ENCODE measurements at places on chromosomes 5 and 9. TPM values are rescaled to one million over a fixed set of nuclear protein-coding genes. Genes with fewer than 3 reads are reported as not detected.

- no peak for DNase-seq
Measured at GRCh38 chr5:126143622-126144021, 279.6 kb upstream of the GRAMD2B start.

UNC5A gene
- total RNA-seq: 0.21 TPM

- DNase-seq: no peak
Measured at GRCh38 chr5:58412932-58413331, 47.0 kb downstream of the PLK2 start.

DNA sequence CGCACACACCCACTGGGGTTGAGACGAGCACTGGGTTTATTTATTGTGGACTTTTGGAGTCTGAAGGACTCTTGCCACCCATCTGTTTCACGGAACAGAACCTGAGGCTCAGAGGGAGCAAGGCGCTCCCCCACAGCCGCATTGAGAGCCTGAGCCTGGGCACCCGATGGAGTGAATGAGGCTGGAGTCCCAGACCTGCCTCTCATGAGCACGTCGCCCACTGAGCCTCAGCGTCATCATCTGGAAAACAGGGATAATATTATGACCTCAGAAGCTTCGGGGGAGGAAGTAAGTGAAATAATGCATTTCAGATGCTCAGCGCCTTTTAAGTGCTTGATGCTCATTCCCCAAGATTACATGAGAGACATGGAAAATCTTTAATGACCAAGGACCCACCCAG, 5.5 kb downstream of the NEK6 start:
- no peak for DNase-seq

DNA sequence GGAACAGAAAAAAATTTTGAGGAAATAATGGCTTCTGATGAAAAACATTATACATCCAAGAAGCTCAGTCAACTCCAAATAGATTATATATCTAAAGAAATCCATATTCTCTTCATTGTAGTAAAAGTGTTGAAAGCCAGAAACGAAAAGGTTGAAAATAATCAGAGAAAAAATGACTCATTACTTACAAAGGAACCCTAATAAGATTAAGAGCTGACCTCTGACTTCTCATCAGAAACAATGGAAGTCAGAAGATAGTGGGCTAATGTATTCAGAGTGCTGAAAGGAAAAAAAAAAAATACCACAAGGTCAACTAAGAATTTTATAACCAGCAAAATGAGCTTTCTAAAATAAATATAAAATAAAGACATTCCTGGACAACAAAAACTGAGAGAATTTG, 60.0 kb downstream of the HSD17B4 start:
- DNase-seq: no peak

DNA sequence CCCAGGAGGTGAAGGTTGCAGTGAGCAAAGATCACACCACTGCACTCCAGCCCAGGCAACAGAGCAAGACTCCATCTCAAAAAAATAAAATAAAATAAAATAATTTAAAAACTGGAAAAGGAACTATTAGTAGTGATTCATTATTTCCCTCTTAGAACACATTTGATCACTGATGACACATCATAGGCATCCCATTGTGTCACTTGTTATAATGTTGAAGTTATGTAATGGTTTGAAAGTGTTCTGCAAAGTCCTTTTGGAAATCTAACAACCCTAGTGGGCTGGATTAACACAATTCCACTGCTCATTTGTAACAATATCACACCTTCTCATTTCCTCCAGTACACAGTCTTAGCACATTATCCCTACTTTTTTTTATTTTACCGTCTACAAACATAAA, 81.8 kb upstream of the LMNB1 start:
- DNase-seq: no peak

DNA sequence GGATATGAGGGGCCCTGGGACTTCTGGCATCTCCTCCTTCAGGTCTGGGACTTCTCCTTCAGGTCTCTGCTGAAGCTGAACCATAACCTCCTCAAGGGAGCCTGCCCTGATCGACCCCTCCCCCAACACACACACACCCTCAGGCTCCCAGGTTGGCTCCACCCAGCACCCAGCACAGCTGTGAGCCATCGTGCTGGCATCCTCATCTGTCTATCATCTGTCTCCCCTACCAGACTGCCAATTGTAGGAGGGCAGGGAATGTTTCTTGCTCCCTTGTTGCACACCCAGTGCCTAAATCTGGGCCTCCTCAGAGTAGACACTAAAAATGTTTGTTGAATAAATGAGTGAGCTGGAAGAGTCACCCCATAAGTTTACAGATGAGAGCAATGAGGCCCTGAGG, 71.4 kb downstream of the LRSAM1 start:
- peak; percentile 59 for DNase-seq

GRCh38 chr5:6115852-6116251, 262.5 kb downstream of the MED10 start:
- DNase-seq: no peak

LVRN gene
- total RNA-seq: 4.0 TPM

DNA sequence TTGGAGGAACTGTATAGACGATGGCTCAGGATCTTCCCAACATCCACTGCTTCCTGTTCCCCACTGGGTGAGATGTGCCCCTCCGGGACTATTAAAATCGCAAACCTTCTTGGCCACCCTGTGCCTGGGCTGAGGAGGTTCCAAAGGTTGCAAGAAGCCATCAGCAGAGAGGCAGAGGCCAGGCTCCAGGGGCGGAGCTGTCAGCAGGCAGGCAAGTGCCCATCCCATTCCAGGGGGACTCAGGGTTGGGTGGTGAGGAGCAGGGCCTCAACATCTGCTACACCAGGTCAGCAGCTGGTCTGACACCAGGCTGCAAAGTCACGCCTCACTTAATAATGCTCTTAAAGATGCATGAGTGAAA, 2.2 kb downstream of the BTNL3 start:
- no peak for DNase-seq

TAF11L8 gene
- total RNA-seq: not detected

GRCh38 chr5:75042522-75042921, 9.8 kb downstream of the GCNT4 start:
- DNase-seq: peak; percentile 18

GRCh38 chr9:124618476-124618875, 111.3 kb upstream of the NR5A1 start:
- no peak for DNase-seq

GRCh38 chr5:79562351-79563246, 48.7 kb upstream of the HOMER1 start:
- peak; percentile 20 for DNase-seq

DNA sequence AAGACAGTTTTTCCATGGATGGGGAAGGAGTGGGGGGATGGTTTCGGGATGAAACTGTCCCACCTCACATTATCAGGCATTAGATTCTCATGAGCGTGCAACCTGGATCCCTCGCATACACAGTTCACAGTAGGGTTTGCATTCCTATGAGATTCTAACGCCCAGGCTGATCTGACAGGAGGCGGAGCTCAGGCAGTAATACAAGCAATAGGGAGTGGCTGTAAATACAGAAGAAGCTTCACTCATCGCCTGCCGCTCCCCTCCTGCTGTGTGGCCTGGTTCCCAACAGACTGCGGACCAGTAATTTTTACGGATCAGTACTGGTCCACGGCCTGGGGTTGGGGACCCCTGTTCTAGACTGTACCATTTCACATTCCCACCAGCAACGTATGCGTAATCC, 68.3 kb upstream of the OTULINL start:
- DNase-seq: no peak

DNA sequence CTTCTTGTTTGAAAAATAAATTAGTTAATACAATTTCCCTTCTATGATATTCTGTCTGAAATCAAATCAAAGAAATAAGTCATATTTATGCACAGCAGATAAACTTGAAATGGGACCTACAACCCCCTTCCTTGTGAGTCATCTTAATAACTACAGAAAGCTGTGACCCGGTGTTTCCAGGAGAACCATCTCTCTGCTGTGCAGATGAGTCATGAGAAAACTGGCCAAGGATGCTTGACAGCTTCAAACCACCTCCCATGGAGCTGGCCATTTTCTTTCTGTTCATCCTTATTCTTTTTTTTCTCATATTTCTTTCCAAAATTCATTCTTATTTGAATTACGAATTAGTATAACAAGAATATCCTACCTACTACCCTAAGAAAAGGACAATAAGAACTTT, 43.4 kb upstream of the NR4A3 start:
- peak; percentile 26 for DNase-seq

GNA14 gene
- not detected for total RNA-seq

GRCh38 chr5:172716796-172717313, 54.1 kb downstream of the DUSP1 start:
- peak; percentile 87 for DNase-seq

GRCh38 chr9:128722380-128723351, 1.3 kb downstream of the ZDHHC12 start:
- DNase-seq: no peak

- no peak for DNase-seq
Measured at GRCh38 chr5:201672-202071, 10.4 kb downstream of the LRRC14B start.

DNA sequence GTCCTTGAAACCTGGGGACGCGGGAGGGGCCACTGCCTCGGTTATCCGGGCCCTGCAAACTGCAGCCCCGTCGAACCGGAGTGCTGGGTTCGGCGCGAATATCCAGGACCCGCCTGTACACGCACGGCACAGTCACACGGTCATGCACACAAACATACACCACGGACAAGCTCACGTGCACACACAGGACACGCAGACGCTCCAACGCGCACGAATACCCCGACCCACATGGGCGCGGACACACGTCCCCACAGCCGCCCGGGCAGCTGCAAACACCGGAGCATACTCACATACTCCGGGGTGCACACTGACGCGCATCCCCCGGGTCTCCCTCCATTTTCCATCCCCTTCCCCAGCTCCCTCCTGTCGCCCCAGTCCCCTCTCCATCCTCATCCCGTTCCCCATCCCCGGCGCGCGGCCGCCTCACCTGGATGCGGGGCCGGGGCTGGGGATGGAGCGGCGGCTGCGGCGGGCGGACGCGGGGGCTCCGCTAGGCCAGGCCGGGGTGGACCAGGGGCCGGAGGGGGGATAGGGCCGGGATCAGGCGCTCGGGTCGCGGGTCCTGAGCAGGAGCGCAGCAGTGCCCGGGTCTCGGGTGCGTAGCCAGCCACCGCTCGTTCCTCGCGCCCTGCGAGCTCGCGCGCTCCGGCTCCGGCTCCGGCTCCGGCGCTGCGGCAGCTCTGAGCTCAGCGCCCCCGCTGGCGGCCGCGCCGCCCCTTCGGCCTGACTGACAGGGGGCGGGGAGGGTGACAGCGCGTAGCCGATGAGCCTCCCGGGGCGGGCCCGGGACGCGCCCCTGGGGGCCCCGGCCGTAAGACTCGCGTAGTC, at the start of the genes EIF4E1B and SNCB:
TSS of gene EIF4E1B (plus strand) at position 823 of the 828 bp plus-strand sequence. CDS start 12,113 bp downstream, outside the sequence.
TSS of gene SNCB (minus strand) at position 682 of the 828 bp plus-strand sequence. CDS start 880 bp downstream, outside the sequence.
- DNase-seq: peak; percentile 48

ADAMTS16 gene
- total RNA-seq: 0.75 TPM

GRCh38 chr9:88697764-88698432, 162.9 kb downstream of the NXNL2 start:
- DNase-seq: no peak

GRCh38 chr5:31007672-31008071, 185.8 kb upstream of the CDH6 start:
- no peak for DNase-seq

- DNase-seq: no peak
Measured at GRCh38 chr5:170993476-170993875, 131.7 kb downstream of the RANBP17 start.

- no peak for DNase-seq
Measured at GRCh38 chr9:23842565-23843129, 16.6 kb upstream of the ELAVL2 start.

DNA sequence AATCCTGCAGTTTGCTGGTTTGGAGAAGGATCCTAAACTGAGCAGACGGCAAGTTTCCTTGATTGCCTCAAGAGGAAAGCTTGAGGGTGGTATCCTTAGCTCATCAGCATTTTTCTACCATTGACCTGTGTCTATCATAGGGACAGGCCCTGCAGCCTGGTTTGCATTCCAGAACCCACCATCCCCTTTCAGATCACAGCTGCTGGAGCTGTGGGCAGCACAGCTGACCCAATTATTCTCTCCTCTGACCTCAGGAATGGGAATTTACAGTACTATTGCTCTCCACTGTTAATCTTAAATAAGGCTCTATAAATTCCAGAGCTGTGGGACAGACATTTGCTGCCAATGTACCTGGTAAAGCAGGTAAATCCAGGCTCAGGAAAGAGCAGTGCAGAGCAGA, 163.0 kb downstream of the SPOCK1 start:
- DNase-seq: peak; percentile 91

- peak; percentile 78 for DNase-seq
Measured at GRCh38 chr5:134140530-134141201, 26.2 kb downstream of the TCF7 start.

GRCh38 chr5:12272389-12272788, 368.1 kb upstream of the CTNND2 start:
- DNase-seq: no peak

DNA sequence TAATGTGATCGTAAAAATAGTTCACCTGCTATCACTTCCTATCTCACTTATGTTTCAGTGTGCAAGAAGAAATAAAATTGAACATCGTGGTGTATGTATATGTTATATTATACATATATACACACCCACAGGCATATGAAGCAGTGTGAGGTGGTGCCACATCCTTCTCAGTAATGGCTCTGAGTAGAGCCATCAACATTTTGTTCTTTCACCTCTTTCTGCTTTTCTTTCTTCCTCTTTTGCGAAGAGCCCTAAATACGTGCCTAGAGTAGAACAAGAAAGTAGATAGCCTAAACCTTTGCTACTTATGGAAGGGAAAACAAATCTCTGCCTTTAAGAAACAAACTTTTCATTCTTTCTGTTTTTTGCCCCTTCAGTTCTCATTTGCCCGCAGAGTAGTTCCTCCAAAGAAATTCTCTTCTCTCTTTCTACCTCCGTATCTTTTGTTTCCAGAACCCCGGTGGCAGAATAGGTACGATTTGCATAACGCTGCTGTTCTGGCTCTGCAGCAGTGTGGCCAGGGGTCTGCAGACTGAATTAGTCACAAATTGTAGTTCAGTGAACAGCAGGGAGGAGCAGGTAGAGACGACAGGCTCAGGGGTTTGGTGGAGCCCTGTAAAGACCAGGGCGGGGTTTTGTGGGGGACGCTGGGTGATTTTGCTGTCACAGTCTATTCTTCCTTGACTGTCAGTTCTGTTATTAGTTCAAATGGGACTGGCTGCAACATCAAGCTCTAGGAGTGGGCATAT, 40.5 kb upstream of the PJA2 start:
- no peak for DNase-seq

GRCh38 chr9:131367450-131367849, 26.4 kb upstream of the PRRC2B start:
- DNase-seq: no peak

BAAT gene
- 0.37 TPM for total RNA-seq

DELE1 gene
- 65.0 TPM for total RNA-seq

GRCh38 chr5:93107805-93108520, 473.1 kb downstream of the NR2F1-AS1 start:
- DNase-seq: no peak

DNA sequence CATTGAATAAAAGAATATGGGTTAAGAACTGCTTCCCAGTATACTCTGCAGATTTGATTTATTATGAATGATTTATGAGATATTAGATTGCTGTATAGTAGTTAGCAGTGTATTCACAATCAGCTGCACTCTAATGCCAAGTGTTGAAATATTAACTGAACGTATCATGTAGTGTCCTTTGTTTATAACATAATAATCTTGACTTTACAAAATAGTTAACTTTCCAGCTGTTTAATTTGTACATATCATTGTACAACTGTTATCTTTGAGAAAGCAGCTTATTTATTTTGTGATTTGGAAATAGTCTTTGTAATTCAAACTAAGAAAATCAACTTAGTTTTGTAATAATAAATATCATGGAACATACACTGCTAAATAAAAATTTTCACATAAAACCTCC, 219.5 kb downstream of the RANBP17 start:
- DNase-seq: no peak

Data from myocyte (in vitro differentiated cells).